ENCODE measurements at places on chromosomes 2 and 18.

DNA sequence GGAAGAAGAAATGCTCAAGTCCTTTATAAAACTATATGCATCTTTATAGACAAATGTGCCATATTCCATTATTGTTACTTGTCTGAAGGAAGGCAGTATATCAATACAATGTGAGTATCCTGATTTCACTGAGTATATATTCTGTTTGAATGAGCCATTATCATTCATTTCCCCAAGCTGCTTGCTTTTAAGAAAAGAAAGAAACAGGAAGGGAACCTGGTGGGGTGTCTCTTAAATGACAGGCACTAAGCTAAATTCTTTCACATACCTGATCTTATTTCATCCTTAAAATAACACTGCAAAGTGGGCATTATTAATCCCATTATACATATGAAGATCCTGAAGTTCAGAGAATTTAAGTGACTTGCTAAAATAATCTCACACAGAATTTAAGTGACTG, 307.9 kb downstream of the SLC8A1 start:
- DNase-seq = no peak

- peak; percentile 74 for DNase-seq
Observed at GRCh38 chr2:133780099-133780996, 212.1 kb upstream of the NCKAP5 start.

DNA sequence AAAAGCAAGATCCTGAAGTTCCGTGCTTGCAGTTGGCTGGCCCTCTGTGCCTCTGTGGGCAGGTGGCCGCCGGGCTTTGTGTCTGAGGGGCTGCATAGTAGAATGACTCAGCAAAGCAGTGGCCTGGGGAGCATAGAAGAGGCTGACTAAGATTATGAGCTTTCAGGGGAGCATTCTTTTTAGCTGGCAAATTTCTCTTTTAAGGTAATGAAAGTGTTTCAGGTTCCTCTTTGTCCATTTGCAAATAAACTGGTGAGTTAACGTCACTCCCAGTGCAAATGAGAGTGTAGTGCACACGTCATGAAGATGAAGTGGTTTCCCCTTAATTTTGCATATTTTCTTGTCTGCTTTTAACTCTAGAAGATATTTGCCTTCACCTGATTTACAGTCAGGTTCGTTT, 98.6 kb downstream of the BCL2L11 start:
- DNase-seq = no peak

GRCh38 chr2:63977904-63978303, 41.3 kb downstream of the VPS54 start:
- DNase-seq = no peak

- no peak for DNase-seq
Observed at GRCh38 chr2:28639092-28639691, 112.4 kb upstream of the PPP1CB start.

GRCh38 chr2:211093743-211094303, 537.4 kb downstream of the CPS1 start:
- DNase-seq = no peak

DNA sequence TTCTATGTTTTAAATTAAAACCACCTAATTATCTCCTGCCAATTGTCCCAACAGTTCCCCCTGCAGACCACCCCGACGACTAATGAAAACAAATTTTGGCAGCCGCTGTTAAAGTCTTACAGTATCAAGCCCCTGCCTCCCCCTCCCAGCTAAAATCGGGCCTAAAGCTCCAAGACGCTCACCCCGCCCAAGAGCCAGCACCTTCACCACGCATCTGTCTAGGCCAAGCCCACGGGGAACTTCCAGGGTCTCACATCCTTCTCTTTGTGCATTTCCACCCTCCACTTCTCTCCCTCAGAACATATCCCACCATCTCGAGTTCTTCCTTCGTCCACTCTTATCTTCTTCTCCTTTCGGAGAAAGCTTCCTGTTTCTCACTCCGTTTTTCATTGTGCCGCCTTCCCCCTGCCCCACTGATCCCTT, 445 bp downstream of the PRPF40A start:
- DNase-seq = no peak

DNA sequence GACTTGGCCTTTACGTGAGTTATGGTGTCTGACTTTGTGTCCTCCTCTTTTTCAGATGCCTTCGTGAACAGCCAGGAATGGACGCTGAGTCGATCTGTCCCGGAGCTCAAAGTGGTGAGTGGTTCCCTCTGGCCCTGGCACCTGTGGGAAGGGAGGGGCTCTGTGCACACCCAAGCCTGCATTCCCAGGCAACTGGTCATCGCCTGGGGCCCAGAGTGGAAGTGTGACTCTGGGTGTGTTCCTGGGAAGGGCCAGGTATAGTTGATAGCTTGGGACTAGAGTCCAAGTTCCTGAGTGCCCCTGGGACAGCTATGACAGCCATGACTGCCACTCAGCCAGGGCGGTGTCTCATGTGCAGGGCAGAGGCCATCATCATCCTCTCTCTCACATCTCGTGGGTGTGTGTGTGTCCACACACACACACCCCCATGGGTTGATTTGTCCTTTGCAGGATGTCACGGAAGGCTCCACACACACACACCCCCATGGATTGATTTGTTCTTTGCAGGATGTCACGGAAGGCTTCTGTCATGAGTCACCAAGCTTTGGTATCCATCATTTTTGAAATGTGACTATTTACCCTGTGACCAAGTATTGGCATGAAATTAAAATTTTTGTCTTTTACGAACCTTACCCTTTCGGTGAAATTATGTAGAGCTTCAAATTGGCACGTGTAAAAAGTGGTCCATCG, 215.4 kb downstream of the AGAP1 start:
- no peak for DNase-seq

- no peak for DNase-seq
Observed at GRCh38 chr2:95760806-95761525, 169.2 kb downstream of the TRIM43 start.

DNA sequence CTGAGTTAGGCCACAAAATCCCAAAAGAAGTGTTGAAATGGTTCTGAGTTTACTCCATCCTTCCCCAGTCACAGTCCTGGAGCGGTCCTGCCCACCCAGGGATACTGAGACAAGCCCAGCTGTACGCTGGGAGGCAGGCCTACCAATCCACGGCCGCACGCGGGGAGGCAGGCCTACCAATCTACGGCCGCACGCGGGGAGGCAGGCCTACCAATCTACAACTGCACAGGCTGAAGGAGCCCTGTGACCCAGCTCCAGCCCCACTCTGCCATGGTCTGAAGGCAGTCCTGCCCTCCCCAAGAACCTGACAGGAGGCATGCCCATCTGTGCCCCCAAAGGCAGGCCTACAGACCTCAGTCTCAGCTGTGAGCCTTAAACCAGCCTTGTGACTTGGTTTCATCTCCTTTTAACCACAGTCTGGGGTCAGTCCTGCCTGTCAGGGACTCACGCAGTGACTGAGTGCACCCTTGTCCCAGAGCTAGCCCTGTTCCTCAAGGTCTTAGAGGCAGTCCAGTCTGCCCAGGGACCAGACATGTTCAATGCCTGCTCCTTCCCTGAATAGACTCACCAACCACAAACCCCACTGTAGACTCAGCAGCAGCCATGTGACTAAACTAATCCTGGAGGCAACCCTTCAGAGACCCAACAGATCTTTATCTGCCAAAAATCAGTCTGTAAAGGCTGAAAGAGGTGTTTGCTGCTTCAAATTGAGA, 36.8 kb downstream of the GPC1 start:
- DNase-seq = no peak

Data from retinal pigment epithelial cell (primary cell).